ENCODE measurements at places on chromosomes 3 and 15. TPM values are rescaled to one million over a fixed set of nuclear protein-coding genes. Genes with fewer than 3 reads are reported as not detected.

Gene GPR62
- not detected for total RNA-seq

Gene NRG4
- not detected for total RNA-seq

Gene RLBP1
- 1.8 TPM for total RNA-seq

Gene VEPH1
- 0.14 TPM for total RNA-seq

Gene TIGIT
- total RNA-seq = not detected

Gene ADAMTS9
- 17.8 TPM for total RNA-seq

Gene ALAS1
- total RNA-seq = 26.6 TPM

Gene HCLS1
- total RNA-seq = 51.4 TPM

Gene ZNF662
- total RNA-seq = 7.4 TPM

- no peak overlapping the region for H3K4me3 ChIP-seq
- no peaks in the 10 kb centered on the region for H3K36me3 ChIP-seq
- no peaks in the 10 kb centered on the region for H3K4me1 ChIP-seq
- no peaks in the 10 kb centered on the region for H3K27me3 ChIP-seq
- no peak overlapping the region for H3K27ac ChIP-seq
- DNase-seq = no peak
These were observed 8.5 kb downstream of the HTR3D start for GRCh38 chr3:184040010-184040409.

DNA sequence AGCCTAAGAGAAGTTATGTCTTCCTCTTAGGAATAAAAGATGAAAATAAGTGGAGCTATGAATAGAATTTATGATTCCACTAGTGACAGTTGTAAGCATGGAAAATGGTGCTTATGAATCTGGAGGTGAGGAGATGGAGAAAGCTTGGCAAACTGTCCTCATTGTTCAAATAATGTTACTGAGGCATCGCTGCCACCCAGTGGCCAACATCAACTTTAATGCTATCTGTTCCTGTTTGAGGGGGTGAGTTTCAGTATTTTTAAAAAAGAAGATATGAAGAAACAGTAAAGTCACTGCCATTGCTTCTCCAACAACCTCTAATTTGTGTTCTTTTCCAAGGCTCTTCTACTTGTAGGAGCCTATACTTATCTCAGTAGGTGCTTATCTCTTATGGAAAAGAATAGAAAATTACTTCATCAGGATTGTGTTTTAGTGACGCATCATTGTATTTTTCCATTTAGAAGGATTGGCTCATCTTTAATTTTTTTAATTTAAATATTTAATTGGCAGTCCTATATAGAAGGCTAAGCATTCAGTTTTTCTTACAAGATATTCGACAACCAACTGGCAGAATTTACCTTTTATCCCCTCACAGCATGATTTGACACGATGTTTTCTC lies 260.4 kb upstream of the P2RY1 start:
- no peaks in the 10 kb centered on the region for H3K36me3 ChIP-seq
- no peaks in the 10 kb centered on the region for H3K27me3 ChIP-seq
- no peaks in the 10 kb centered on the region for H3K4me1 ChIP-seq
- H3K27ac ChIP-seq = no peak overlapping the region

DNA sequence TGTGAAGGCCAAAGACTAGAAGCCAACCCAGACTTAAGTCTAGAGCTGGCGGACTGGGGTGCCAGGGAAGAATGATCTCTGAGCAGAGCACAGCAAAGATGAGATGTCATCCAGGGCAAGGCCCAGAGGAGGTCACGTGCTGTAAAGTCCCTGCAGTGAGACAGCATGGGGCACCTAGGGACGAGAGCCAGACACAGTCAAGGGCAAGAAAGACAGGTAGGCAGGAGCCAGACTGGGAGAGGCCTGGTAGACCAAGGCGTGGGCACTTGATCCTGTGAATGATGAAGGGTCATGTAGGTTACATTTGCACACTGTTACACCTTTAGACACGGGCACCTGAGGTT lies 379.7 kb upstream of the PROK2 start:
- H3K27ac ChIP-seq = no peak overlapping the region
- H3K27me3 ChIP-seq = no peaks in the 10 kb centered on the region
- DNase-seq = no peak
- H3K36me3 ChIP-seq = no peaks in the 10 kb centered on the region
- no peak overlapping the region for H3K4me3 ChIP-seq

GRCh38 chr3:122331886-122332285 lies 6.8 kb downstream of the CSTA start:
- H3K36me3 ChIP-seq = no peaks in the 10 kb centered on the region
- H3K4me1 ChIP-seq = no peaks in the 10 kb centered on the region
- no peak overlapping the region for H3K4me3 ChIP-seq
- no peaks in the 10 kb centered on the region for H3K27me3 ChIP-seq

DNA sequence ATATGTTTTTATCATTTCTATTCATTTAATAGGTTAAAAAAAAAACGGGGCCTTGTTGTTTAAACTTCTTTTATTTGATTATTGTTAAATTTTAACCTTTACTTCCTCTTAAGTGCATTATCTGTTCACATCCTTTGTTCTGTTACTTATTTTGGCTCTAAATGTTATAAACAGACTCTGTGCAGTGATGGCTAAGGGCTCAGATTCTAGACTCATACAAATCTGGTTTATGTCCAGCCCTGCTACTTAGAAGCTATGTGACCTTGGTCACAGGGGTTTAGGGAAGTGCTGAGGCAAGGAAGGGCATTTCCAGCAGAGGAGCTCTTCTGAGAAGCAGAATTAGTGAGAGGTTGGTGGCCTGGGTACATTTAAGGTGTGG lies 55.3 kb upstream of the VILL start:
- H3K4me3 ChIP-seq = no peak overlapping the region
- peaks cover 61% of the 10 kb centered on the region for H3K4me1 ChIP-seq
- H3K36me3 ChIP-seq = no peaks in the 10 kb centered on the region
- peak overlapping the region; percentile 57 for H3K27ac ChIP-seq
- DNase-seq = no peak
- H3K27me3 ChIP-seq = no peaks in the 10 kb centered on the region

GRCh38 chr3:128326051-128326823 lies 140.5 kb downstream of the DNAJB8 start:
- no peak overlapping the region for H3K27ac ChIP-seq
- no peak overlapping the region for H3K4me3 ChIP-seq
- peak; percentile 40 for DNase-seq

GRCh38 chr3:24829011-24829581 lies 334.4 kb upstream of the THRB start:
- H3K27me3 ChIP-seq = no peaks in the 10 kb centered on the region
- H3K36me3 ChIP-seq = no peaks in the 10 kb centered on the region
- H3K4me1 ChIP-seq = peaks cover 21% of the 10 kb centered on the region
- peak overlapping the region; percentile 39 for H3K4me3 ChIP-seq

GRCh38 chr3:1848935-1849334 lies 249.7 kb upstream of the CNTN4 start:
- H3K4me1 ChIP-seq = no peaks in the 10 kb centered on the region
- no peak overlapping the region for H3K4me3 ChIP-seq
- H3K36me3 ChIP-seq = no peaks in the 10 kb centered on the region
- H3K27ac ChIP-seq = no peak overlapping the region

DNA sequence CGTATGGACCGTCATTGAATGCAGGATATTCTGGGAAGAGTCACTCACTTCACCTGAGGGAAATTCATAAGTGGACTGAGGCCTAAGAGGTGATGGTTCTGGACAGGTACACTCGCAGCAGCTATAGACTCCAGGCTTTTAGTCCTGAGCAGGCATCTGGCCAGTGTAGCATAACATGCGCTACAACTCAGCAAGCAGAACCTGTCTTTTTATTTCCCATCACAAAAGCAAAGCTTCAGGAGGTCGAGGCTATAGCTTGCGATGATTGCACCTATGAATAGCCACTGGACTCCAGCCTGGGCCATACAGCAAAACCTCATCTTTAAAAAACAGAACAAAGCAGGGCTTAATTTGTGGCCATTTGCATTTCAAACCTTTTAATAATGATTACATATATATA lies 185.8 kb downstream of the KCNH8 start:
- H3K36me3 ChIP-seq = no peaks in the 10 kb centered on the region
- no peak overlapping the region for H3K4me3 ChIP-seq
- H3K27ac ChIP-seq = no peak overlapping the region
- no peaks in the 10 kb centered on the region for H3K27me3 ChIP-seq

DNA sequence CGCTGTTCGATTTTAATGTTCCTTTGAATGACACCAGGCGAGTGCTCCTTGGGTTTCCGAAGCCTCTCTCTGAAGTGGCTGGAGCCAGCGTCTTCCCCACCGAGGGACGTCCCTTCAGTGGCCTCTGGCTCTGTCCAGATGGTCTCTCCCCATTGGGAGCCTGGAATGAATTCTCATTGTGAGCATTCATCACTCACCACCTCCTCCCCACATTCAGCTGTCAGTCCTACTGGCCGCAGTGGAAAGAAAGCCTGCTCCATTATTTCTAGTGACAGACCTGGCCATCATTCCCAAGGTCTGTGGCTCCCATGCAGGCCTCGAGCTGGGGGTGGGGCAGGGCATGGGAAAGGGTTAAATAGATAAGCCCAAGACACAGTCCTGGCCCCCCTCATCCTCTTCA lies 35.2 kb downstream of the ZNF710 start:
- no peaks in the 10 kb centered on the region for H3K36me3 ChIP-seq
- H3K27me3 ChIP-seq = no peaks in the 10 kb centered on the region
- H3K27ac ChIP-seq = peak overlapping the region; percentile 66
- peak; percentile 38 for DNase-seq

- no peaks in the 10 kb centered on the region for H3K27me3 ChIP-seq
- H3K4me3 ChIP-seq = no peak overlapping the region
- H3K36me3 ChIP-seq = no peaks in the 10 kb centered on the region
These were observed 30.9 kb downstream of the EAF1 start for GRCh38 chr3:15458212-15458780.

GRCh38 chr3:152376351-152377183 lies 107.8 kb downstream of the MBNL1 start:
- peak overlapping the region; percentile 12 for H3K4me3 ChIP-seq
- DNase-seq = no peak
- peaks cover 78% of the 10 kb centered on the region for H3K4me1 ChIP-seq

DNA sequence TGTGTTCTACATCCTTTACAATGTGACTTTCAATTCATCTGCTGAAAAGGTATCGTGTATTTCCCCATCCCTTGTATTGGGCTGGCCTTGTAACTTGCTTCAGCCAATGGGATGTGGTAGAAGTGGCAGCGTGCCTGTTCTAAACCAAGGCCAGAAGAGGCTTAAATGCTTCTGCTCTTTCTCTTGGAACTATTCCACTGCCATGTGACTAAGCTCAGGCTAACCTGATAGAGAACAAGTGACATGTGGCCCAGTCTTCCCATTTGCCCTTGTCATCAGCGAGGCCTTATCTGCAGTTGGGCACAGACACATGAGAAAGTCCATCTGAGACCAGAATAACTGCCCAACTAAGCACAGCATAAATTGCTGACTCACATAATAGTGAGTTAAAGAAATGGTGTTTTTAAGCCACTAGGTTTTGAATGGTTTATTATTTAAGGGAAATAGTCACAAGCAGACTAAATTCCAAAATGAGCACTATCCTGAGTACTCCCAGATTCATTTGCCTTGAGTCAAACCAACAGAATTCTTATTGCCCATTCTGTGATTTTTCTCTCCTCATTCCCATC lies 230.2 kb downstream of the CPNE4 start:
- no peaks in the 10 kb centered on the region for H3K36me3 ChIP-seq
- no peaks in the 10 kb centered on the region for H3K4me1 ChIP-seq
- no peak overlapping the region for H3K4me3 ChIP-seq
- no peaks in the 10 kb centered on the region for H3K27me3 ChIP-seq

DNA sequence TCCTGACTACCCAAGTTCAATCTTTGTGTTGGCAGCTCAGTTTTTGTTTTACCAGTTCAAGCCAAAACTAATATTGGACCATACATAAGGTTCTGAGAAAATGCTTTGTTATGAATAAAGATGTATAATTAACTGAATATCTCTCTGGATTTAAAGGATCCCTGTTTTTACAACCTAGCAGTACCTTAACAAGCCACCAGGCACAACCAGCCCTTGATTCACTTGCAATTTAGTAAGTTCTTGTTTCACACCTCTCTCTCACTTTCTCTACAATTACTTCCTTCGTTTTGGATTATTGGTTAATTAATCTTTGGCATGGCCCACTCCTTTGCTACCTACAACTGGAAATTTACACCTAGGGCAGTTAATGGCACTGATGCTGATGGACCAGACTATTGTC lies 531.9 kb downstream of the SQOR start:
- no peak for DNase-seq
- H3K27me3 ChIP-seq = no peaks in the 10 kb centered on the region
- H3K4me3 ChIP-seq = no peak overlapping the region

GRCh38 chr15:63545520-63545919 lies 41.1 kb downstream of the USP3 start:
- DNase-seq = no peak
- no peak overlapping the region for H3K4me3 ChIP-seq
- H3K36me3 ChIP-seq = no peaks in the 10 kb centered on the region
- H3K27ac ChIP-seq = no peak overlapping the region
- H3K27me3 ChIP-seq = no peaks in the 10 kb centered on the region
- no peaks in the 10 kb centered on the region for H3K4me1 ChIP-seq
